ENCODE measurements at places on chromosomes 5 and 9.

GRCh38 chr5:68646144-68646543 lies 430.6 kb downstream of the PIK3R1 start:
- no peak for DNase-seq

DNA sequence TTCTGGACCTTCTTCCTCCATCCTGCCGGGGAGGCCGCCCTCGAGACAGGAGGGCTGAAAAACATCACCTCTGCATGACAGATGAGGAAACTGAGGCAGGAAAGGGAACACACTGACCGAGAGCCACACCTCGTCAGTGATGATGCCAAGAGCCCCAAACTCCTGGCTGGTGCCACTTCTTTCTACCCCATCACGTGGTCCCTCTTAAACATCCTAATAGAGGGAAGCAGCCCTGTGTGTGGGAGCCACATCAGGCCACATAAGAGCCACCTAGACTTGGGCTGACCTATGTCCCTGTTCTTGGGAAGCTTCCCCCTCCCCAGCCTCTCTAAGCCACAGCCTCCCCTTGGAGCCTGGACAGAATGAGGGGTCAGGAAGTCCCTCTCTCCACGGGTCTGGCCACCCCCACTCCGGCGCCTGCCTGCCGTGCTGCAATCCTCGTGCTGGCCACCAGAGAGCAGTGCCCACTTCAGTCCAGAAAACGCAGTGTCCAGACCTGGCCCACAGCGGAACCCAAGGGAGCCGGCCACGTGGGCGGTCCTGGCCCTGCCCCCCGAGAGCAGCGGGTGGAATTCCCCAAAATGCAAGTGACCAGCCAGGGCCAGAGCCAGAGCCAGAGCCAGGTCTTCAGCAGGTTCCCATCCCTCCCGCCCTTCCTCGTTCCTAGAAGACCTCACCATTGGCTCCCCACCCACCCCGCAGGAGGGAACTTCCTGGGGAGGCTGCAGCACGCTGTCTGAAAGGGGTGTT lies 54.7 kb upstream of the SARDH start:
- peak; percentile 86 for DNase-seq

DNA sequence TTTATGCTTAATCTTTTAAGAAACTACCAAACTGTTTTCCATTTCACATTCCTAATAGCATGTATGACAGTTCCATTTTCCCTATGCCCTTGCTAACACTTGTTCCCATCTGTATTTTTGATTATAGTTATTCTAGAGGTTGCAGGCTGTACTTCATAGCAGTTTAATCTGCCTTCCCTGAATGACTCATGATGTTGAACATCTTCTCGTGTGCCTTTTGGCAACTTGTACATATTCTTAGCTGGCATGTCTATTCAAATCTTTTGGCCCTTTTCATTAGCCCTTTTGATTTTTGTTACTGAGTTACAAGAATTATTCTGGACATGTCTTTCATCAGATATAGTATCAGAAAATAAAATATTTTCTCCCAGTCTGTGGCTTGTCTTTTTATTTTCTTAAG lies 320.3 kb downstream of the DIRAS2 start:
- DNase-seq: peak; percentile 4

- no peak for DNase-seq
Observed at GRCh38 chr9:92297611-92298010, 4.1 kb upstream of the IARS1 start.

GRCh38 chr5:147893820-147894219 lies 12.5 kb downstream of the C5orf46 start:
- DNase-seq: no peak

GRCh38 chr5:172361566-172362238 lies 78.1 kb upstream of the UBTD2 start:
- DNase-seq: peak; percentile 99

- peak; percentile 38 for DNase-seq
Observed at GRCh38 chr5:76544268-76544926, 78.8 kb downstream of the F2RL2 start.

DNA sequence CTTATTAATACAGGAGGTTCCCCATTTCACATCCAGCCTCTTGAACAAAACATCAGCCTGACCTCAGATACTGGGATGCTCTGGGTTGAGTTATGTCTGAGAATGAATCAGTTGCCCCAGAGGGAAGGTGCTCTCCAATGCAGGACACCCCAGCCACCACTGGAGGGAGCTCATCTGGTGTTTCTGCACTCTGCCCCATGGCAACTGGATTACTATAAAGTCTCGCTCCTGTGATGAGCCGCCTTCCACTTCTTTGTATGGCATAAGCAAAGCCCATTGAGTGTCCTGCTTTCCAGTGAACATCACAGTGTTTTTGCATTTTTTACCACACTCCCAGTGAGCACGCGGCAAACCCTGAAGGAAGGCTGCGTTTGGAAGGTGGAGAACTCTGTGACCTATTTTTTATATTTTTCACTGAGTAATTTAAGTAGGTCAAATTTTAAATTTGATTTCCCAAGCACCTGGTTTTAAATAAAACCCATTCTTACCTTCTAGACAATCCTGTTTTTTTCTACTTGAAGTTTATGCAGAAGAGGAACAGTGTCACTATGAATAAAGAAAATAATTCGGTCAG lies 176.9 kb upstream of the WWC1 start:
- peak; percentile 46 for DNase-seq

DNA sequence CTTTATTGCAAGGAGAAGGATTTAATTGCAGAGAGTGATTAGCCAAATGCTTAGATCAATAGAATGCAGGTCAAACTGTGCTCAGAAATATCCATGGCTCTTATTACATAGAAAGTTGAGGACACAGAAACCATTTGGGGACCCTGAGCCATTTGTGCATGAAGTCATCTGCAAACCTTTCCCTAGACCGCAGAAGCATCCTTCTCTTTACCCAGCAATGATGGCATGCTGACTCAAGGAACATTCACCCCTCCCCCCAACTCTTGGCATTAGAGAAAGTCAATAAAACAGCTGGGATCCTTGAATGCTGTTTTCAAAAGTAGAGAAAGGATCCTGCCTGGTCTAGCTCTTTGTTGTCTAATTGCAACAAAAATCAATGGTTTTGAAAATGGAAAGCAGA lies 73.5 kb downstream of the PPP2R2B start:
- DNase-seq: peak; percentile 18

DNA sequence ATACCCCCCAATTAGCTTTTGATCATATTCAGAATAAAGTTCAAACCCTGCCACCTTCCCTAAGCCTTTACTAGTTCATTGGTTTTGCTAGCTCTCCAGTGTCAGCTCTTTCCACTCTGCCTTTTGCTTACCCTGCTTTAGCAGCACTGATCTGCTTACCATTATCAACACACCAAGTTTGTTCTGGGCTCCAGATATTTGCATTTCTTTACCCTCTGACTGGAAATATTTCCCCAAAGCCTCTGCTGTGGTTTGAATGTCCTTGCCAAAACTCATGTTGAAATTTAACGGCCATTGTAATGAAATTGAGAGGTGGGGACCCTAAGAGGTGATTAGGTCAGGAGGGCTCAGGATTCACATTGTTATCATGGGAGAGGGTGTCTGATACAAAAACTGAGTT lies 99.5 kb downstream of the GCNT1 start:
- no peak for DNase-seq

- no peak for DNase-seq
Observed at GRCh38 chr5:174381241-174381640, 335.7 kb downstream of the NSG2 start.

DNA sequence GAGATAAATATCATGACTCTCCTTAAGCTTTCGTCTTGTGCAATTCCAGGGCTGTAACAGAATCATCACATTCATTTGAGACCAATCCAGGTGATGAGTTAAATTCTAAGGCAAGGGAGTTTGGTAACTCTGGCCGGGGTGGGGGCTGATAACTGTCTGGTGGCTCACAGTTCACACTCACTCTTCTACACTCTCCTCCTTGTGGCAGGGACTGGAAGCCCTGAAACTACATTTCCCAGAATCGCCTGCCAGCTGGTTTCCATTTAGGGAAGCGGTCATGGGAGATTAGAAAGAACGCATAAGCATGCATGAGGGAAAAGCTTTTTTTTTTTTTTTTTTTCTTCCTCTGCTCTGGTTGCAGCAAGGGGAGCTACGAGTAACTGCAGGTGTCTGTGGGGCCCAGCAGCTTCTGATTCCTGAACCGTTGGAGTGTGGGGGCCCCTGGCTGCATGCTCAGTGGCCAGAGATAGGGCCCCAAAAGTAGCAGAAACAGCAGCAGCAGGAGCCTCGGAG lies 154.8 kb upstream of the TBC1D2 start:
- DNase-seq: peak; percentile 57

- peak; percentile 66 for DNase-seq
Observed at GRCh38 chr5:177458912-177459350, 12.3 kb downstream of the PRR7 start.

DNA sequence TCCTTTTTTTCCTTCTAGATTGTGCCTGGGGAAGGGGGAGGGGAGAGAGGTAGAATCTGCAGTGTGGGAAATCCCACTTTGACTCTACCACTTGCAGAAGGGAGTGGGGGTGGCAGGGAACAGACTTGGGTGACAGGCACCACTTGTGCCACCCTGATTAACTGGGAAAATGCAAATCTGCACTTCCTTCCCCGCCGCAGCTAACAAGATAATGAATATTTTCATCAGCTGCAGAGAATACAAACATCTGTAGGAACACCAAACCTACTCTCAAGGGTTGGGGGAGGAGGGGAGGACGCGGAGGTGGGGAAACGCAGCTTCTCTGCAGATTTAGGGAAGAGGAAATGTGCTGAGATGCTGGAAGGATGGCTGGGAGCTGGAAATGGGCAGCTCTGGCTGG lies 73.5 kb downstream of the TRIM32 start:
- no peak for DNase-seq

DNA sequence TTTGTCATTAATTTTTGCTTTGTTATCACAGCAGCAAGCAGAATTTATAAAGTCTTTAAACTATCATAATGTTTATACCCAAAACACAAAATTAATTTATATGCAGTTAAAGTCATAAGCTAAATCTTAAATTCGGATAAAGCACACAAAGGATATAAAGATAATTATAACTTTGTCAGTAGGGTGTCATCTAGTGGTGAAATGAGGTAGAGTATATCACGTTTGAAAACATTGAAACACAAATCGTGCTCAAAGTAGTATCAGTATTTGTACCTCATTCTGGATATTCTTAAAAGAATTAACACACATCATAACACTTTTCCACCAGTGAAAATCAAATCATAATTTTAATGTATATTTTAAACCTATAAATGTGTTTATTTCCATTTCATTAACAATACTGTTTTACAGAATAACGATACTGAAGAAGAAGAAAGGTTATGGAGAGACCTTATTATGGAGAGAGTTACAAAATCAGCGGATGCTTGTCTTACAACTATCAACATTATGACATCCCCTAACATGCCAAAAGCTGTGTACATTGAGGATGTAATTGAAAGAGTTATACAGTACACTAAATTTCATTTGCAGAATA lies 129.5 kb downstream of the NIPBL start:
- DNase-seq: peak; percentile 62

DNA sequence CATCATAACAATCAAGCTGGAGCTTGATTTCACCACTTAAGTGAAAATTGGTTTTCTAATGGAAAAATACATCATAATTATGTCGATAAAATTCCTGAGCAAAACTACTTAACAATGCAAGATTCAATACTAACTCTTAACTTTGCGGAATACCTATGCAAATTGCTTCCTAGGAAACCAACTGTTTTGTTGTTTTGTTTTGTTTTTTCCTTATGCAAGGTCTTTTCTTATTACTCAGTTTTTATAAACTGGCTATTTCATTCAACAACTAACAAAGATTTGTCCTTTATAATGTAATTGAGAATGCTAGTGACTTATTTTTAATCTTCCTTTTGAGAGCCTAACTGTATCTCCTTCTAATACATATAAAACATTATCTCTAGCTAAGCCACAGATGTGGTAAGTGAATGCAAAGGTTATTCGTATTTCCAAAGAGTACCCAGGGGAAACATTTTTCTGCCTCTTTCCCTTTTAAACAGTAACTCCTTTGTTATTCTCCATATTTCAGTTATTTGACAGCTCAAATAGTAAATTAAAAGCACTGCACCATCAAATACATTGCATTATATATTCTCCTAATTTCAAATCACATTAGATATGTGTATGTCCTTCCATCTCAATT lies 609.4 kb downstream of the SLCO4C1 start:
- DNase-seq: no peak

DNA sequence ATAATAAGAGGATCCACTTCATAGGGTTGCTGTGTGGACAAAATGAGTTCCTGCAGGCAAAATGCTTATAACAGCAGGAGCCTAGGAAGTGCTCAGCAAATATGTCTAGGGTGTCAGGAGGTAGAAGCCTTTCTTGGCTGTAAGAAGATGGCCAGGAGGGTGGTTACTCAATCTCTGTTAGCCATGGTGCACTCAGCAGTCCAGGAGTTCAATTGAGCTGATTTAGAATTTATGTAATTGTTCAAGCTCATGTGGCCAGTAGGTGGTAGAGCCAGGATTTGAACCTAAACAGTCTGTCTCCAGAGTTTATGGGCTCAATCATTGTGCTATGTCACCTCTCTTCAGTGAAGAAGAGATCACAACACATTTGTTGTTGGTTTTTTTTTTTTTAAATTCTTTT lies 381.2 kb downstream of the KIF4B start:
- no peak for DNase-seq

DNA sequence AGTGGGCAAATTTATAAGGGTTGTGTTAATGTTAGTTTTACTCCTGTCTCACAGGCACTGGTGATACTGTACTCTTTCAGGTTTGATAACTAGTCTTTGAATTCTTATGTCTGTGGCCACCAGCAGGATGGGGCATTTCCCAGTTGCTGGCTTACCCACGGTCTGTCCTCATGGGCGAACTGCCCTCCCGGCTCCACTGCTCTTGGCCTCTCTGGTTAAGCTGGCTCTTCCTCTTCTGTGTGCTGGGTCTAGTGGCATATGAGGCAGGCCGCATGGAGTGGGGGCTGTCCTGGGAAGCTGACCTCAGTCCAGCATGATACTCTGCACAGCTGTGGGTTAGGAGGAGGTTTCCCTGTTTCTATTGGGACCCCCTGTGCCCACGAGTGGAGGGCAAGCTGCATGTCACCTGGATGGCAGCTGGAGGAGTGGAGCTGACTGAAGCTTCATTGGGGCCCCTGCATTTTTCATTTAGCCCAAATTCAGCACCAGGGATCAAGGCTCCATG lies 19.5 kb downstream of the PHF2 start:
- DNase-seq: no peak

- no peak for DNase-seq
Observed at GRCh38 chr5:116577064-116577788, 2.6 kb upstream of the SEMA6A start.
